ENCODE measurements at places on chromosomes 1 and 21.

DNA sequence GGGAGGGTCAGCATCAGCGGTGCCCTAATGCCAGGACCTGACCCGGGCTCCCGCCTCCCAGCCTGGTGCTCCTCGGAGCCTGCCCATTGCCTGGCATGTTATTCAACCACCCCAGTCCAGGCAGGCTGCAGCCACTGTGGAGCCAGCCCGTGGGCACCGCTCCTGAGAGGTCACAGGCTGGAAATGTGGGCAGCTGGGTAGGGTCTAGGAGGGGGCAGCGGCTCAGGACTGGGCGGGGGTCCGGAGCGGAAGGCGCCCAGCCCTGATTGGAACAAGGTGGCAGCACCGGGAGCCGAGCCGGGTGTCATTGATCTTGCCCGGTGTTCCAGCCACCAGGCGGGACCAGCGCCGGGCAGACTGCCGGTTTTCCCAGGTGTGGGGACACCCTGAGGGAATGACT, 12.7 kb upstream of the RUNX3 start:
- no peak for DNase-seq

GRCh38 chr1:171868217-171868803, 27.0 kb downstream of the DNM3 start:
- no peak for DNase-seq

- DNase-seq, result no peak
These were observed 17.9 kb downstream of the PROX1 start for GRCh38 chr1:214005708-214006107.

GRCh38 chr1:227572752-227573151, 9.4 kb downstream of the ZNF678 start:
- DNase-seq, result no peak

- no peak for DNase-seq
These were observed 149.1 kb downstream of the PRDM16 start for GRCh38 chr1:3217979-3218679.

DNA sequence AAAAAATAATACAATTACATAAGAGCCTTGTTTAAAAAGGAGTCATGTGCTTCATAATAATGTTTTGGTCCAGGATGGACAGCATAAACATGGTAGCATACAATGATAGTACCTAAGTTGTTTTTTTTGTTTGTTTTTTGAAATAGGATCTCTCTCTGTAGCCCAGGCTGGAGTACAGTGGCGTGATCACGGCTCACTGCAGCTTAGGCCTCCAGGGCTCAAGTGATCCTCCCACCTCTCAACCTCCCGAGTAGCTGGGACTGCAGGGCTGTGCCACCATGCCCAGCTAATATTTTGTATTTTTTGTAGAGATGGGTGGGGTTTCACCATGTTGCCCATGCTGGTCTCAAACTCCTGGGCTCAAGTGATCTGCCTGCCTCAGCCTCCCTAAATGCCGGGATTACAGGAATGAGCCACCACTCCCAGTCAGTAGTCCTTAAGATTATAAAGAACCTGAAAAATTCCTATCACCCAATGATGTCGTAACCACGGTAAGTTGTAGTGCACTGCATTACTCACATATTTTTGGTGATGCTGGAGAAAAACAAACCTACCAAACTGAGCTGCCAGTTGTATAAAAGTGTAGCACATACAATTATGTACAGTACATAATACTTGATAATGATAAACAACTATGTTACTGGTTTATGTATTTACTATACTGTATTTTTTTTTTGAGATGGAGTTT, 22.4 kb upstream of the RCOR3 start:
- no peak for DNase-seq

DNA sequence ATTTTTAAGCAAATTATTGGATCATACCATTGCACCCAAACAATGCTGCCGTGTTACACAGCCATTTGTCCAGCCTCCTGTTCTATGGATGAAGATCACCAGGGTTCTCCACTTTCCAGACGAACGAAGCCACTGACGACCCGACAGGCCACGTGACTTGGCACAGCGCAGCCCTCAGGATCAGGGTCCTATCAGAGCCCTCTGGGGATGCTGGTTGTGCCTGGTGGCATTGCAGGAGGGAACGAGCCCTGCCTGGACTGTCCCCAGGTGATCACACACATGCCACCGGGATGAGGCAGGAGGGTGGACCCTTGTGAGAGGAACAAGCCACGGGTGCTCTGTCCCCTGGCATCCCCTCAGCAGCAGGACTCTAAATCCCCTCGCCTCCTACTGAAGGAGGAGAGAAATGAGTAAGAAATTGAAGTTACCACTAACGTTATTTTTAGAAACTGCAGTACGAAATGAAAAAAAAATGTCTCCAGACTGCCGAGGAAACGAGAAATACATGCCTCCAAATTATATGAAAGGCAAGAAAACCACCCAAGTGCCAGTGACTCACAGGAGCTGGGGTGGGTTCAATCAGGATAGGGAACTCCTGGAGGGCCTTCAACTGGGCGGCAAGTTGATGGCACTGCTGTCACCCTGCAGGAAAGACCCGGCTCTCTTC, 58.7 kb upstream of the PDE9A start:
- no peak for DNase-seq

DNA sequence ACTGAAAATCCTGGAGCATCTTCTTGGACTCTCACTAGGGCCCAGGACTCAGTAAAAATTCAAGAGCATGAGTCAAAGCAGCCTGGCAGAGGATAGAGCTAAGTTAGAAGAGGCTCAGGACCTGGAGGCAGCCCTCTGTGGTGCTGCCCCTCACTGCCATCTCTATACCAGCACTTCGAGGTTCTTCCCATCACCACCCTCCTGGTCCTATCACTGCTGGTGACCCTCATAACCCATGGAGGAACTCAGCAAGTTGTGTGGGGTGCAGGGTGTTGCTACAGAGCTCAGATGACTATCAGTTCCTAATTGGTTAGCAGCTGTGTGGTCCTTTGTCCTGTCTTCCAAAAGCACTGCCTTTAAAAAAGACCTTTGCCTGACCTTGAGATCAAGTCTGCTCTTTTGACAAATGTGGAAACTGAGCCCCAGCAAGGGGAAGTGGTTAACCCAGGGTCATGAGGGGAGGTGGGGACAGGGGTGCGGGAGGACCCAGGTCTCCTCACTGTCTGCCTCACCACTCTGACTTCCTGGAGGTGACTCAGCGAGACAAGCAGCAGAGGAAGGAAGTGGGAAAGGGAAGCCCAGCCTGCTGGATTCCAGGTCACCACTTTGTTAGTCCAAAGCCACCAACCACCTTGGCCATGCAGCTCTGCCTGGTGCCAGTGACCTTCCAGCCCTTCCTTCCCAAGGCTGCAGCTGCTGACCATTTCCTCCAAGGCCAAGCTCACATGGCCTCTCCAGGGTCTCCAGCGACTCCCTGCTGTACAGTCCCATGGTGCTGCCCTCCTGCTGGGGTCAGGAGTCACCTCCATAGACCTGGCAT, 199.4 kb upstream of the EDN2 start:
- no peak for DNase-seq

DNA sequence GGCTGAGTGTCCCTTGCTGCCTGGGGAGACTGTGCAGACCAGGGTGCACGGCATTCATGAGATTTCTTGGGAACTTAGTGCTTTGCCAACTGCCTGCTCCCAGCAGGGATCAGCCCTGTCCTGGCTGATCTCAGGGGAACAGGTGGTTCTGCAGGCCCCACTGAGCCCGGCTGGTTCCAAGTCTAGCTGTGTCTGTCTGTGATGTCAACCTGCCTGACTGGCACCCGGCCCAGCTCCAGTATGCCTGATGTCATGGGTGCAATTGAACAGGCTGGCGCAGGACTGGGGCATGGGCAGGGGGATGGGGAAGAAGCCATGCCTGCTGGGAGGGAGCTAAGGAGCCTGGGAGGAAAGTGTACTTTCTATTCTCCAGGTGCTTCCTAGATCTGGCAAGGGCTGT, 227.1 kb downstream of the GRIK3 start:
- no peak for DNase-seq

DNA sequence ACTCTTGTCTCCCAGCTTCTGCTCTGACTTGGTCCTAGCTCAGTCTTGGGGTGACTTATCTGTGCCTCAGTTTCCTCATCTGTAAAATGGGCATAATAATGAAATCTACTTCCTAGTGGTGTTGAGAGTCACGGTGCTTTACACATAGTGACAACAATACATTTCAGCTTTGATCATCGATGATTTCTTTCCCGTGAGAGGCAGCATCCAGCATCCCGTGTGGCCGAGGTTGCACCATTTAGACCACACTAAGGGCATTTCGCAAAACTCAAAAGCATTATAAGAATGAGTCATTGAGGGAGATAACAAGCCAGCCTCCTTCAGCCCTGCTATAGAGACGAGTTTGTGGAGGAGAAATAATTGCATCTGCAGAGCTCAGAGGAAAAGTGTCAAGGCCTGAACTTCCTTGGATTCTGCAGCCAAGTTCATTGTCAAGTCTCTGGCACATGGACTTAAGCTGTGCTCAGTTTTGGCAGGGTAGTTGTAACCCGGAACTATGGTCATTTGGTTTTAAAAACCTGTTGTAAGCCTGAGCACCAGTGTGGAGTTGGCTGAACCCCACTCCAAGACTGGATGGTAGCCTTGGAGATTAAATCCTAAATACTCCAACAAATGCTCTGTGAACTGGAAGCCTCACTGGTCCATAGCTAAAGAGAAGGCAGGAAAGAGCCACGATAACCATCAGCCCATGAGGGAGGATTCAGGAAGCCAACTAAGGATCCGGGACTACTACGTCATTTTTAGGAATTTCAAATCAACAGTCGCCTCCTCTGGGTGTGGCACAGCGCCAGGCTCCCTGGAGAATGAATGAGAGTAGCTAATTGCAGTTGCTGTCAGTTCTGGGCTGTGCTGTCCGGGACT, 64.2 kb downstream of the TCP10L start:
- no peak for DNase-seq

GRCh38 chr1:90351019-90351418, 356.1 kb downstream of the ZNF326 start:
- no peak for DNase-seq

DNA sequence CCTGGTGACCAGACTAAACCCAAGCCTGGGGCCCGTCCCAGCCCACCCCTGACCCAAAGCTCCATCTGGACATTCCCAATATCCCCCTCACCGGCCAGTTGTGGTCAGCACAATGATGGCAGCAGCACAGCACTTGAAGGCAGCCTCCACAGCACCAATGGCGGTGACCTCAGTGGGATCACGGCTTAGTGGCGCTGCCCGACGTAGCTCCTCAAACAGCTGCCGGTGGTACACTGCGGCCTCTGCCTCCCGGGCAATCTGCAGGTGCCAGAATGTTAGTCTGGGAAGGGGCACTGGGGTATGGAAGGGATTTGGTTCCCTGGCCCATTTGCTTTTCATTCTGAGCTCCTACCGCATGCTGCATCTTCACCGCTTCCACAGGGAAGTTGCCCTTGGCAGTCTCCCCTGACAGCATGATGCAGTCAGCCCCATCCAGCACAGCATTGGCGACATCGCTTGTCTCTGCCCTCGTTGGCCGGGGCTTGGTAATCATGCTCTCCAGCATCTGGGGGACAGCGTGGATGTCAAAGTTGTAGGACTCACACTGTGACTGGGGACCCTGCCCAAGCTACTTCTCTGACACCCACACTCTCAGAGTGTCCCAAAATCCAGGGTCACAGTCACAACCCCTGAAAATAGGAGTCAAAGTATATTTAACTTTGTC, 8.0 kb downstream of the PKLR start:
- no peak for DNase-seq

- no peak for DNase-seq
These were observed 156.5 kb upstream of the ZNHIT6 start for GRCh38 chr1:85864727-85865126.
